ENCODE measurements at places on chromosomes 12 and 14.

DNA sequence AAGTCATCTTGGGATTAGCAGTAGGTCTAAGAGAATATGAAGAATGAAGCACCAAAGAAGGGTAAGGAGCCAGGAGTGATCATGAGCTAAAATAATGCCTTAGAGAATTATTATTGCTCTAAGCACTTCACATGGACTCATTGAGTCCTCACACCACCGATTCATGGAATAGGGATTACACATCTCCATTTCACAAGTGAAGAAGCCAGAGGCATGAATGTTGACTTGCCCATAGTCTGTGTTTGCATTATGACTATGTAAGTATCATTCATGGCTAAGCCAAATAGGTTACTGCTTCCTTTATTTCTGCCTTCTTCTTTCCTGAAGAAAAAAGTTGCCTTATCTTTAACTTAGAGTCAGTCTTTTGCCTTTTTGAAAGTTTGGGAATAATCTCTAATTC is 99.3 kb upstream of the NEDD1 start:
- DNase-seq: no peak

- DNase-seq: no peak
Observed at GRCh38 chr14:42112108-42112507, 505.4 kb downstream of the LRFN5 start.

- no peak for DNase-seq
Observed at GRCh38 chr12:101858361-101858760, 19.0 kb upstream of the DRAM1 start.

DNA sequence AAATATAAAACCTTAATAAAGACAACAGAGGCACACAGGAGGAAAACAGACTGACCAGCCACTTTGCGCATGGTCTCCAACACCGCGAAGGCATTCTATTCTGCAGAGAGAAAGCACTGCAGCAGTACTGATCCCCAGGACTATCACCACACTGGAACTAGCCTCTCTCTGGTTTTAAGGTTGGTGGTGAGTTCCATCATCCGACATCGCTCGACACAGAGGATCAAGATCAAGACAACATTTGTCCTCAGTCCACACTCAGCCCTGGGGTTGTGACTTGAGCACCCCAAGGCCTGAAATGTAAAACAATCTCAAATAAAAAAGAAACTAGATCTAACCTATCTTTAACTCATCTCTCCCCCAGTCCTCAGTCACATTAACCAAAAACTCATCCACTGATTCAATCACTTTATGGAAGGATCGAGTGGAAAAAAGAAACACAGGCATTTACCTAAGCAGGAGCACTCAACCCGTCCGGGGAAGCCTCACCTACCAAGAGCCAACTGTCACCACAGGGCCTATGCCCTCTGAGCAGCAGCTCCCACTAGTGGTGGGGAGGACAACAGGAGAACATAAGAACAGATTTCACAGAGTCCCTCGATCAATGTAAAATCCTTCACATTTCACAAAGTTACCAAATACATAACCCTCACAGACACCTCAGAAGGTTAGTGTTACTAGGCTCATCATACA is 17.7 kb downstream of the STXBP6 start:
- no peak for DNase-seq

GRCh38 chr12:132478433-132478803 is 11.5 kb upstream of the FBRSL1 start:
- DNase-seq: no peak

DNA sequence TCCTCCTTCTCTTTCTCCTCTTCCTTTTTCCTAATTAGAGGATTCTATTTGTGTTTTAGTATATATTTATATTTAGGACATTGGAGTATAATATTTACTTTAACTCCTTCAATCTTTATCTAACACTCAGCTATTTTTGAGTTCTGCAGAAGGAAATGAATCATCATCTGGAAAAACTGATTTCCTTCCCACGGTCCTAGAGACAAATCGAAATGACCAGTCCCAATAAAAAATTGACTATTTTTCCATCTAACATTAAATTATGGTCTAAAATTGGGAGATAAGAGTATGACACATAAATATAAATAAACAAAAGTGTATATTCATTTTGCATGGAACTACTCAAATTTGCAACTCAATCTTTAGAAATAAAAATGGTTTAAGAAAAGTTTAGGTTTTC is 167.4 kb downstream of the TMTC3 start:
- peak; percentile 81 for DNase-seq

DNA sequence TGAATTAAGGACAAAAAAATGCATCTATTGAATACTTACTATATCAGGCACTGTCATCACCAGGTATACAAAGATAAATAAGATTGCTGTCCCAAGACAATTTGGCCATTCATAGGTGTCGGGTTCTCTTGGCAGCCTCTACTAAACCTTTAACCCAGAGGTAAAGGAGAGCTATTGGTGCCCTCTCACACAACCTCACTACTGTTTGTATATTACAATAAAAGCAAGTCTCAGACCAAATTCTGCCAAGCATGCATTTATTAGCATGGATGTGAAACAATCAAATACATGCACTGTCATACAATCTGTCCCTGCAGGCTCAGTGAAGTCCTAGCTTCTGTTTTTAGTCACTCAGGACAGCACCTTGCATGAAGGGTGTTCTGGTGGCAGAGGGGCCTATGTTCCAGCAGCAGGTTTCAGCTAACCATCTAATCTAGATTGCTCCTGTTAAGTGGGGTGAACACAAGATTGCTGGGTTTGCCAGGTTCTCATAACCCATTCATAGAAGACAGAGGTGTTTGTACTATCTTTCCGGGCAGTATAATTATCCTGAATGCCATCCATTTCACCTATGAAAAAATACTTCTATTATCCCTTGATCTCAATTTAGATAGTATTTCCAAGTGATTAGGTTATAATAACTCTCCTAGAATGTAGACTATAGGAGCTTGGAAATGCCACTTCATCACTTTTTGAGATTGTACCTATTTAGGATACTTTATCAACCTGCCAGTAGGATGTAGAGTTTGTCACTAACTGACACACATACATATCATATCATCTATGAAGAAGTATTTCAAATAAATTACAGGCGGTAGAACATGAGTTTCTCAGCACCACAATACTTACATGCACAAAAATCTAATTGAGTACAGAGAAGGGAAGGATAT is 254.0 kb upstream of the KRR1 start:
- DNase-seq: no peak

DNA sequence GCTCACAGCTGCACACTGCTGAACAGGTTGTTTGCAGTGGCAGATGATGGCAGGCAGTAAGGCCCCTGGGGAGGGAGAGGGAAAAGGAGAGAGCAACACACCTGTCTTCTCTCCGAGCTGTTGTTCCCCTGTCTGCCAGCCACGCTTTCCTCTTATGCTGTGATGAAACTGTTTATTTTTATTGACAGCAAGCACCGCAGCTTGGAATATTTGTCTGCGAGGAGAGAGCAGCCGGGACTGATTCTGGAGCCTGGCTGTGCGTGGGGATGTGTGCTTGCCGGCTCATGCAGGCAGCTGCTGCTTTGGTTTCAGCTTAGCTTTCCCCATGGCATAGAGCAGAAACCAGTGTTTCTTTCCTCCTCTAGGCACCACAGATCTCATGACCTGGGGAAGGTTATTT is 58.7 kb upstream of the KCNA5 start:
- no peak for DNase-seq

- DNase-seq: no peak
Observed at GRCh38 chr14:37566811-37567371, 28.2 kb downstream of the FOXA1 start.

DNA sequence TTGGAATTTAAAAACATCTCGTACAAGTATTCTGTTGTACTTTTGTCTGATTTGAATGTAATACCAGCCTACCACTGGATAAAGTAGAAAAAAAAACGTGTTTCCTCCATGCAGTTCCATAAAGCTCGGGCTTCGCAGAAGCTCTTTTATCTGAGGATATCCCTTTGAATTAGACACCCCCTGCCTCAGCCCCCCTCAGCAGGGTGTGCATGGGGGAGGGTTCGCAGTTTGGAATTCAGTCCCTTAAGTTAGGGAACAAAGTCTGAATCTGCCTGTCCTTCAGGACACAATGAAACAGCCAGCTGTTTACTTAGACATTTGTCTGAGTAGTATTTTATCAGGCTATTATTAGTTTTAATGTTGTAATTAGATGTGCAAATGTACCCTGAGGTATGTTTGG is 234.0 kb upstream of the CAND1 start:
- DNase-seq: no peak

DNA sequence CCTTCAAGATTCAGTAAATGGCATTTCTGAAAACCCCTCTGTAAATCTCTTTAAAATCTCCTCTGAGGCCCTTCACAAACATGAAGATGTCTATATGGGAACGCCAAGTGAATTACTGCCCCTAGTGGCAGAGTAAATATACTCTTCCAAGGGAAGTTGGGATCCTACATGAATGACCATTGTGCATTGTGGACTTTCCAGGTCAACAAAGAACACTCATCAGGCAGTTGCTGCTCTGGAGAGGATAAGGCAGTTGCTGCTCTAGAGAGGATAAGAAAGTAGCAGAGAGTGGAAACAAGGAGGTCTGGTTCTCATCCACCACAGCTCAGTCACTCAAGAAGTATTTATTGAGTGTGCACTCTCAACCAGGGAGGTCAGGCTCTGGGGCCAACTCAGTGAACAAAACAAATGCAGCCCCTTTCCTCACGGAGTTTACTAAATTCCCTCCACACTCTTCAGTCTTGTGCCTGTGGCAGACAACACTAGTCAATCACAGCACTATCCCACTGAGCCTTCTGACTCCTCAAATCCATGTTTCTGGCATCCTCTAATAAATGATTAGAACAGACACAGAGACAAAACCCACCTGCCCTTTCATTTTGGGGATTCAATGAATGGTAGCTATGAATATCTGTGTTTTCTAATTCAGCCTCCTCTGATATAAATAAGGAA is 52.9 kb downstream of the SVOP start:
- peak; percentile 23 for DNase-seq

GRCh38 chr12:1474041-1474573 is 120.3 kb downstream of the FBXL14 start:
- peak; percentile 97 for DNase-seq

GRCh38 chr12:50314636-50315312 is 31.5 kb upstream of the LIMA1 start:
- DNase-seq: peak; percentile 83

DNA sequence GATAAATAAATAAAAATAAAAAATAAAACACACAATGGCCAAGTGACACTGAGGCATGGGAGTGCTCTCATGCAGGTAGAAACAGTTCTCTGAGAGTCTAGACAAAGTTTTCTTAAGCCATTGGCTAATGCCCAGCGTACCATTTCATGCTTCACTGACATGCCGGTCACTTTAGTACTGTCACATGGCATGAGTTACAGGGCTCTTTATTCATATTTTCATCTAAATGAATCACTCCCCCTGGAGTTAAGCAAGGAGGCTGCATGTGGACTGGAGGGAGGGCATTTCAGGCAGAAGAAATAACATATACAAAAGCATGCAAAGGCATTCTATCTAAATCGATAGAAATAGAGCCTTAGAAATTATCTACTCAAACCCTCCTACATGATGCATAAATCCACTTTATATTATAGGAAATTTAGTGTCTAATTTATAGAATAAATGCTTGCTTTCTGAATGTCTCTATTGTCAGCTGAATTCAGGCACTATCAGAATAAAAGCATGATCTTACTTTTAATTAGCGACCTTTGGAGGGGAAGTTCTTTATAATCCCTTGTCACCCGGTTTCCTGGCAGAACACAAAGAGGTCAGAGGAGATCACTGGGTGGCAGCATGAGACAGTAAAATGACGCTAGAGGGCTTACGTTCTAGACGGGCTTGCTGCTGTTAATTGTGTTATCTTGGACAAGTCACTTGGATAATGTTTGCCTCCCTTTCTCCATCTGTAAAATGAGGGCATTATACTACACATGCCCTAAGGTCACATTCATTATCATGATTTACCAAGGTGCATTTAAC is 17.5 kb downstream of the DYRK4 start:
- peak; percentile 47 for DNase-seq

- no peak for DNase-seq
Observed at GRCh38 chr12:86367137-86367536, 110.9 kb upstream of the MGAT4C start.

DNA sequence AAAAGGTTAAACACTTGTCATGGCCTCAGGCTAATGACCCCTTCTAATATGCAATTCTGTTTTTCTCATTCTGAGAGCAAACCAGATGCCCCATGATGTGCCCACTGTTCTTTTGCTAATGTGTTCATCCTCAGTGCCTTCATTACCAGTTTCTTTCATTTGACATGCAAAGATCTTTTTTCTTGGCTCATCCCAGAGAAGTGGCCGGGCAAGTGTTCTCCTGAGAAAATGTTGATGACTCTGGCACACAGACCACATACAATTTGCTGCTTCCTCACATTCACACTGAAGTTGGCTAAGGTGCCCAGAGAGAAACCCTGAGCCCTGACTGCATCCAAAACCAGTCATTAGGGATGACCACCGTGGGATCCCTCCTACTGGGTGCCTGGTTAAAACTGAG is 833.3 kb downstream of the DIO2 start:
- no peak for DNase-seq

- no peak for DNase-seq
Observed at GRCh38 chr12:54161481-54162437, 27.0 kb downstream of the SMUG1 start.

DNA sequence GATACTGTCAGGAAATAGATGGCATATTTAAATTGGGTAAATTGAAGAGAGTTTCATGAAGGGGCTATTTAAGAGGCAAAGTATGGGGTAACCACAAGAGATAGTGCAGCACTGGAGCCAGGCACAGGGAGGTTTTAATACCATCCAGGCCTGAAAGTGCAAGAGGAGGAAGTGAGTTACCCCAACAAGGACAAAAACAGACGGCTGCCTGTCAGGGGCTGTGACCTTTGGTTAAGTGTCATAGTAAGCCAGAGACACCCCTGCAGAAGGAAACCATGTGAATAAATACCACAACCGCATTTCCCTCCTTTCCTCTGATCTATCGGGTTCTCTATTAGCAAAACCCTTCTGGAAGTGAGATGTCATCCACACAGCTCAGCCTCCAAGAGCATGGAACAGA is 122.0 kb upstream of the DHRS4 start:
- peak; percentile 3 for DNase-seq

GRCh38 chr12:55499231-55499630 is 7.1 kb downstream of the OR6C68 start:
- no peak for DNase-seq

- peak; percentile 61 for DNase-seq
Observed at GRCh38 chr14:75339059-75339458, 60.4 kb downstream of the FOS start.
